Suppressor macrophage (primary cell): ENCODE measurements at places on chromosomes 7 and 10.

GRCh38 chr10:25753776-25754175 lies 180.3 kb upstream of the MYO3A start:
- peak; percentile 88 for DNase-seq

GRCh38 chr10:70306181-70306705 lies 22.4 kb upstream of the NPFFR1 start:
- DNase-seq, result no peak

DNA sequence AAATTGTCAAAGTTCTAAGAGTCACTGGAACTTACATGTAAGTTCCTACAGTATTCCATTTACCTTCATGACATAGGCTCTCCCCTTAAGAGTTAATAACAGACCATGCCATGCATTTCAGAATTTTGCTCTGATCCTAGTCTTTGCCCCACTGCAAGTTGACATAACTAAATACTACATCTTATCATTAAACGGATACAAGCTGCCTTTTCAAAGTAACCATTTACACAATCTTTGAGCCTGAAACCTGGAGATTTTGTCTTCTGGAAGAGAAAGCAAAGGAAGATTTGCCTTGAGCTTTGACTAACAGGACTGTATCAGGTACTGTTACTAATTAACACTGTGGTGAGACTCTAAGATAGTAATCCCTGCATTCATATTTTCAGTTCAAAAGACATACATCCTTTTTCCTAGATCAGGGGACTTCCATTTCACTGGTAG lies 9.3 kb upstream of the AKR1D1 start:
- no peak for DNase-seq

GRCh38 chr10:84783909-84784308 lies 455.5 kb downstream of the CCSER2 start:
- no peak for DNase-seq

GRCh38 chr10:13628661-13629060 lies 41.9 kb downstream of the PRPF18 start:
- DNase-seq, result no peak

DNA sequence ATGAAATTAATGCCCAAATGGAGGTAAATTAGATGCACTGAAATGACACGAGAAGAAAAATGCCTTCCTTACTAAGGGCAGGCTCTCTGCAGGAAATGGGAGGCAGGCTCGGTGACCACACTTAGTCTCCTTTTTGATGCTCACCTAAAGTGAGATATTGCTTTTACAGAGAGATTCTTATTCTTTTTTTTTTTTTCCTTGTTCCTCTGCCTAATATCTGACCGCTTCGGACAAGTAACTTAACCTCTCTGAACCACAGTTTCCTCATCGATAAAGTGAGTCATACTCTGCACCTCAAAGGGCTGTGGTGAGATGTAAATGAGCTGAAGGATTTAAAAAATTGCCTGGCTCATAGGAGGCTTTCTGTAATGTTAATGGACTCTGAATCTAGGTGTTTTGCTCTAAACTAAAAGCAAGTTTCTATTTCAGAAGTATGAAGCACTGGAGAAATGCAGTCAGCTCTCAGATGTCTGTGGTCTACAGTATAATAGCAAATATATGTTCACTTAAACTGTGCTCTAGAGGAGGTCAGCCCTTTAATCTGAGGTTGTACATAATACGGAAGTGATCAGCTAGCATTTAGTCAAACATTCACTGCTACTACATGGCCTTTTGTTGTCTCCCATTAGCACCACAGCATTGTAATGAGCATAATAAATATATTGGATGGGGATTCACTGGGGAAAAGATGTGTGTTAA lies 23.2 kb downstream of the NKX2-3 start:
- no peak for DNase-seq

GRCh38 chr10:96588060-96588554 lies 1.3 kb upstream of the TM9SF3 start:
- peak; percentile 13 for DNase-seq

GRCh38 chr10:85318809-85319807 lies 990.7 kb downstream of the CCSER2 start:
- no peak for DNase-seq

GRCh38 chr10:74084955-74085354 lies 65.7 kb downstream of the AP3M1 start:
- no peak for DNase-seq

- no peak for DNase-seq
Measured at GRCh38 chr7:43658718-43659548, 70.4 kb downstream of the COA1 start.

- DNase-seq, result no peak
Measured at GRCh38 chr10:77359950-77360520, 277.6 kb downstream of the KCNMA1 start.

GRCh38 chr10:97327348-97328294 lies 6.9 kb downstream of the FRAT2 start:
- no peak for DNase-seq

- DNase-seq, result no peak
Measured at GRCh38 chr10:33414841-33415240, 80.4 kb upstream of the NRP1 start.

DNA sequence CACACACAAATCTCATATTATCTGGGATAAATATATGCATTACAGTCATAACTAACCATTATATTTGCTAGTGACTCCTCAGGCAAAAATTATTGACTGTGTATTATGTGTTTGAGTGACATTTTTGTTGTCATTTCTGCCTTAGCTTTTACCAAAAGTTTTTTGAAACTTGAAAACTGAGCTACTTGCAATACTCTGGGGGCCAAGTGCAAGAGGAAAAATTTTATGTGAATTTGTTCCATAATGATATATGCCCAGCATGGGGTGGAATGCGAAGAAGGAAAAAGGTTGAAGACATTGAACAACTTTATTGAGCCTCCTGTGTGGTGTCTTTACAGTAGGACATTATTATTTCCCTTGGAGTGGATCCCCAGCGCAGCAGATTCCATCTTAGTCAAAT lies 176.8 kb upstream of the FERD3L start:
- no peak for DNase-seq

- no peak for DNase-seq
Measured at GRCh38 chr7:105189859-105190492, 176.0 kb downstream of the KMT2E start.

DNA sequence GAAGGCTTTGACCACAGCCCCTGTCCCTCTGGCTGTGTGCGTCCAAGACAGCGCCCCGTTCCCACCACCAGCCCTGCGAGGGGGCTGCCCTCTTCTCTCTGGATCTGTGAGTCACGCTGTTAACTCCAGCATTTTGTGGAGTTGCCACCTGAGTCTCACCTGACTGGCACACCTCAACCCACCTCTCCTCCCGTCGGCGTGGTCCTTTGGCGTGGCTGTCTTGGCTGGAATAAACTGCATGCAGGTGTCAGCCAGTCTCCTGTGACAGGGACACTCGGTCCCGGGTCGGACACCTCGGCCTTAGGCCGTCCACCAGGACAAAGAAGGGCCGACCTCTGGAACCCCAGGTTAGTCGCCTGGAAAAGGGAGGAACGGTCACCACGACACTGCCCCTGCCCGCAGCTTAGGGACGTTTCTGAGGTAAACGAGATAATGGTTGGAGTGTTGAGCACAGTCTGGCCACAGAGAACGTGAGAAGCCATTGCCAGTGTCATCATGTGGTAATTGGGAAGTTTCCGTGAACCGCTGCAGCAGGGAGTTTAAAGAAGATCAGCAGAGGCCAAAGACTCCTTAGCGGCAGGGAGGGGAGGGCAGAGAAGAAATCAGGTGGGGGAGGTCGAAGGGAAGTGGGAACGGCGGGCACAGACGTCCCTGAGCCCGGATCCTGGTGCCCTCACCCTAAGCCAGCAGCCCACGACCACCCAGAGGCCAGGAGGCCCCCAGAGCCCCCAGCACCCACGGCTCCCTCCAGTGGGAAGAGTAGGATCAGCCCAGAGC lies 73.6 kb upstream of the FAM20C start:
- peak; percentile 86 for DNase-seq

- DNase-seq, result no peak
Measured at GRCh38 chr7:81573128-81573527, 196.7 kb downstream of the HGF start.

DNA sequence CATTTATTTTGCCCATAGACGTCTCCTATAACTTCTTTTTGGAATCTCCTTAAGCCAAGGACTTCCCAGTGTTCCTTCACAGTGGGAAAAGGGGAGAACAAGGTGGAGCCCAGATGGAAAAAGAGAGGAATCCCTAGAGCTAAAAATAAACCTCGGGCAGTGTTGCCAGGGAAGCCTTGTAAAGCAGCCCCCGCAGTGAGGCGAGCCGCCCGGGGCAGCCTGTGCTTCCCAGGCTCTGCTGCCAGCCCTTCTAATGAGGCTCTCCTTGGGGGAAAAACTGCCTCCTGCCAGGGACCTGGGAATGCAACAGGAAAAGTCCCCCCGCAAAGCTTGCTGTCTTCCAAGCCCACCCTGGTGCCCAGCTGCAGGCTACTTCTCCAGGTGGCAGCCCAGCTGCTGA lies 71.7 kb downstream of the SH3PXD2A start:
- no peak for DNase-seq

GRCh38 chr7:69674701-69675182 lies 76.5 kb downstream of the AUTS2 start:
- DNase-seq, result no peak

- no peak for DNase-seq
Measured at GRCh38 chr7:15197042-15197977, 294.8 kb upstream of the DGKB start.

DNA sequence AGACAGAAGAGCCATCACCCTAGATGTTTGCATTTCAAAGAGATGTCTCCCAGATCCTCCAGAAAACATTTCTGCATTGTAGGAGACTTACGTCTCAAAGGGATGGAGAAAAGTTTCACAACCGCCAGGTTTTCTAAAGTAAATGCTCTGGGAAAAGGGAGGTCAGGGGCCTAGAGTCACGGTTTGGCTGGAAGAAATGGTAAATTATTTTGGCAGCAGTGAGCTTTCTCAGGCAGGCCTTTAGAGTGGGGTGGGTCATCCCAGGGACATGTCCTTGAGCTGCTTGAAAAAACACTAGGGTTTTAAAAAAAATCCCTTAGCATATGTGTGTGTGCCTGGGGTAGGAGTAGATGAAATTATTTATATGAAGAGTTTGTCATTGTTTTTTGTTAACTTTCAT lies 728.8 kb downstream of the TYW1 start:
- DNase-seq, result no peak

DNA sequence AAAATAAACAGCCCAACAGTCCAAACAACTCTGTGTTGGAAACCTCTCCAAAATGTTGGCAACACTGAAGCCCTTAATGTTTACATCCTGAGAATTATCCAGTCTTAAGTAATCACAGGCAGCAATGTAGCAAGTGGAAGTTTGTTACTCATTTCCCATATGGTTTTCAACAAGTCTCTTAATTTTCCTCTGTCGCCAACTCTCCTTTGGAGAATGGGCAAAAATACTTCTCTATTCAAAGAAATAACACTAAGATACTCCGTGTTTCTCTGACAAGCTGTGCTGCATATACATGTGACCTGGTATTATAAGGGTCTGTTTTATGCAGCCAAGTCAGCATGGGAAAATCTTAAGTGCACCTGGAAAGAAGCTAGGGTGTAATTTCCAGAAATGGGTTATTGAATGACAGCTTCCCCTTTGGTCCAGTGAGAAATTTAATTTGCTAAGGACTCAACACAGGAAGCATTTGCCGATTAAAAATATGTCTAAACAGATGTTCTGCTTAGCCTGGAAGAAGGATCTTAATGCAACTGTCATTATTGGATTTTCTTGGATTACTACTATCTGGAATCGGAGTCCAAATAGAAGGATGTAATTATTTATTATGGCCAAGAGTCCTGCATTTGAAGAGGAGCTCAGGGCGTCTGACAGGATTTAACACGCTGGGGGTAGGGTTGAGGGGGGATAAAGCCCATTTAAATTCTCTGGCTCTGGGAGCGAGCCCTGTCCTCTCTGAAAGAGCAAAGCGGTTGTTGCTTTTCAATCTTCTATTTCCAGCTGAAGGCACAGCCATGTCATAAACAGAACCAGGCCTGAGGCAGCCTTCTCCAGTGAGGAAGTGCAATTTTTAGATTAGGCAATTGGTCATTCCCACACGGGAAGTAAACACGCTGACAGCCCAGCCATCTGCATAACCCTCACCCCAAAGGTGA lies 73.1 kb downstream of the TLL2 start:
- peak; percentile 26 for DNase-seq

GRCh38 chr10:29805134-29805723 lies 170.5 kb upstream of the SVIL start:
- DNase-seq, result no peak

DNA sequence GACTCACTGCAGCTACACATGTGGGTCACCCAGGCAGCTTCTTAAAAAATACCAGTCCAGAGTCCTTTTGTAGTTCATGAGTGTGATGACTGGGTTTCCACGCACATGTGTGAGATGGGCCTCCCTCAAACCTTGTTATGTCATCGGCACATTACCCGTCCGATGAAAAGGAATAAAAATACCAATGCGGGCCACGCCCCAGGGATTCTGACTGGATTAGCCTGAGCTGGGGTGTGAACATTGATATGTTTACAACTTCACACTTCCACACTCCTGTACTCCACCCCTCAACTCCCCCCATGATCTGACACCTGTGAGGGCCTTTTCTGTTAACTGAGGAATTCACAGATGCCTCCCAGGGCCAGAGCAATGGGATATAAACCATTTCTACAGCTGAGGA lies 6.2 kb downstream of the SLC29A3 start:
- DNase-seq, result no peak

GRCh38 chr7:103025341-103025740 lies 49.3 kb downstream of the FBXL13 start:
- no peak for DNase-seq

GRCh38 chr7:66627881-66628360 lies 760 bp upstream of the KCTD7 start:
- peak; percentile 66 for DNase-seq

DNA sequence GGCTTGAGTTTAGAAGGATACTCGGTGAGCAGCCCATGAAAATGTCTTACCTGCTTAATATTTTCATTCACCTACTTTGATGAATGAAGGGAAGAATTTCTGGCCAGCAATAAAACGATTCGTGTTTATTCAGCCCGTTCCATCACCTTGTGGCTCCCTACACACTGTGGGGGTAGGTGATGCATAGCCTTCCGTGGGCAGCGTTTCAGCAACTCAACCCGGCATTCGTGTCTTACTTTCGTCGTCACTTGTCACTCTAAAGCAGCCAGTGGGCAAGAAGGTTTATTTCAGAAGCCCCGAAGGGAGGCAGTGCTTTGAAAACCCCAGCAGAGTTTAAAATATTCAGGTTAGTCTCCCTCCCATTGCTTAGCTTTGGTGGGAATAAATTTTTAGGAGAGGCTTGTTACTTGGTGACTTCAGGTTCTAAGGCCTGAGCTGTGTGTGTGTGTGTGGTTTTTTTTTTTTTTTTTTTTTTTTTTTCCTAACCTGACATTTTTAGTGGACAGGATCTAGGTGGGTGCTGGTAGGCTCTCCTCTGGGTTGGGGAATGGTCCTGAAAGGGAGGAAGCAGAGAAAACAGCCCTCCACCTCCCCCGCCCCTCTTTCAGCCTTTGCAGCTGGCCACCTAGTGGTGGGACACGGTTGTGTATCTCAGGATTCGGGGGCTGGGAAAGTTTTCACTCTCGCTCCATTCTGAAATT lies 1.8 kb downstream of the GRK5 start:
- peak; percentile 52 for DNase-seq

- DNase-seq, result peak; percentile 64
Measured at GRCh38 chr7:28685242-28685643, 272.9 kb downstream of the TRIL start.

GRCh38 chr10:36504758-36505157 lies 620.6 kb upstream of the ANKRD30A start:
- no peak for DNase-seq
